DMS 273 treated with DMSO at 0.1 percent for 48 hours (cell line): ENCODE measurements at places on chromosomes 13 and 19.

DNA sequence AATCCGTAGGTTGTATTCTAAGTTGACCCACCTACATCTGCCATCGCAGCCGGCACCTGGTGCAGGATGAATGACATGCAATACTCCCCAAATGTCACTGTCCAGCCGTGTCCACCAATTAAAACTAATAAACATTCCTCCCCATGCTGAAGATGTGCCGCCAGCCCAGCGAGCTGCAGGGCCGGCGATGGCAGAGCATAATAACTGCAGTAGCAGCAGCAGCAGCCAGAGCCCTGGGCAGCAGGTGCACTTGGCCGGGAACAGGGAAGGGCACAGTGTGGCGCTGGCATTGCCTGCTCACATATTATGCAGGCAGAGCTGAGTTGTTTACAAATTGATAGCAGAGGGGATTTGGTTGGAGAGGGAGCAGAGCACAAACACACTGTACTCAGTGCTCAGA lies 754.9 kb downstream of the OLFM4 start:
- no peak for DNase-seq

GRCh38 chr13:100182900-100183490 lies 94.1 kb downstream of the PCCA start:
- no peak for DNase-seq

DNA sequence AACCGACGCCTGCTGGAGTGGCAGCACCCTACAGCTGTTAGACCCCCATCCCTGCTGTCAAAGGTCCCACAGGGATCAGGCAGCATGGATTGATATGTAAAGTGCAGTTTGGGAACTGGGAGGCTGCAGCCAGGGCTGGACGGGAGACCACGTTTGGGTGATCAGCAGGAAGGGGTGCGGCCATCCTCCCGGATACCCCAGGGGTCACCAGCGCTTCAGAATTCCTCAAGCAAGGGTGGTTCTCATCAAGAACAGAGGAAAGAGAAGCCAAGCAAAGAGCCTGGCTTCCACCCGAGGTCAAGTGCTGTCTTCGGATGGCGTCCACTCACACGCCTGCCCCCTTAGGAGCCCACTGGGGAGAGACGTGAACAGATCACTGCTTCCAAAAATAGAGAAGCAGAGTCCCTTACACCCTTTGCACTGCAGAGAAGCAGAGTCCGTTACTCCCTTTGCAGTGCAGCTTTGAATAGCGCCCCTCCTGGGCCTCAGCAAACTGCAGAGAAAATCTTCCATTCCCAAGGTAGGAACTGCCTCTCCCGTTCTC lies 35.5 kb downstream of the DHRS12 start:
- no peak for DNase-seq

GRCh38 chr13:27120811-27121210 lies 50.8 kb downstream of the USP12 start:
- DNase-seq = no peak

DNA sequence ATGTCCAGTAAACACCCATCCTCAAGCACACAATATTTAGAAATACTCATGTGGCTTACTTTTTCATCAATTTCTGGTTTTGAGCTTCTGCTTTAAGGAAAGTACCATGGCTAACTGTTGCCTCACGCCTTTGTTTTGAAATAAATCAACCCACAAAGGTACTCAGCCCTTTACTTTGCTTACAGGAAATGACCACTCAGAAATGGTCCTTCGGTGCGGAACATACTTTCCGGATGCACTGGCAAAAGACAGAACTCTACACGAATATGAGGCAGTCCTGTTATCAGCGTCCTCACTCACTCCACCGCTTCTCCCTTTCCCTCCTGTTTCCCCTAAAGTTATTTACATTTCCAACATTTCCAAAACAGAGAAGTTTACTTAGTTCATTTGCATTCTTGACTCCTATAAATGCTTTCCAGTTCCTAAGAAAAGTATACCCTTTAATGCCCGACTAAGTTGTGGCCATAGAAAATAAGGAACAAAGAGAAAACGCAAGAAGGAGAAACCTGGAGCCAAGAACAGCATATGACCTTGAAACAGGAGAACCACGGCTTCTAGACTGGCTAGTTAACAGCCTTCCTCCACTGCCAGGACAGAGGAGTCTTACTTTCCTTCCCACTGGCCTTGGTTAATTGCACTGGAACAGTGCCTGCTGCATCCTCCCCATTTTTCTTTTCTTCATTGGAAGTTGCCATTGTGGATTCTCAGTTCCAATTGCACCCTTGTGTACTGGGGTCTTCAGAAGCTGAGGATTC lies 10.6 kb downstream of the FPR2 start:
- DNase-seq = no peak

DNA sequence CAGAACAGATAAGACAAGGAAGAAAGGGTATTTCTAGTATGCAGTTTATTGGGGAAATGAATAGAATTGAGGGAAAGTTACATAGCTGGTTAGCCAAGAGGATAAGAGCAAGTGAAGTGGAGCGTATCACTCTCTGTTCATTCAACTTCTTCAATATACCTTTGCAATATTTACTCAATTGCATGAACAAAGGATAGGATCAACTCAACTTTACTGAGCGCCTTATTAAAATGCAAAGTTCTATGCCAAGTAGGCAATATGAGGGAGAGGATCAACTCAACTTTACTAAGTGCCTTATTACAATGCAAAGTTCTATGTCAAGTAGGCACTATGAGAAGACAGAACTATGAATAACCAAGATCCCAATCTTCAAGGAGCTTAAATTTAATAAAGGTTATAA lies 43.9 kb downstream of the ZC3H13 start:
- no peak for DNase-seq

- no peak for DNase-seq
These were observed 98.9 kb upstream of the SIAH3 start for GRCh38 chr13:45950386-45951000.
